T-helper 1 cell (primary cell): ENCODE measurements at places on chromosomes 7 and 10.
A peak's percentile ranks its signal among the peaks of the same experiment; 100 is the strongest.

DNA sequence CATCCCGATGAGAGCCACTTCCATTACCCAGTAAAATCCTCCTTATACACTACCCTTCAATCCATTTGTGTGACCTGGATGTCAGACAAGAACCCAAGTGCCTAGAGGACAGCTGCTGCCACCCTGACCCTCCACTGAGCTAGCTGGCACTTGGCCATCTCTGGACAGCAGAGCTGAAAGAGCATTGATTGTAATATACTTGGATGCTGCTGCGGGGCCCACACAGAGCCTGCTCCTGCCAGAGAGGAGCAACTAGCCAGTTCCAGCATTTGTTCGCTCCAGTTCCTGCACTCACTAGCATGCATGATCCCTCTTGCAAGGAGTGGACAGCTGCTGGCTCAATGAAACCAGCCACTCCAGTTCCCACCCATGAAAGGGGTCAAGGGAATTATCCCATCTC, 8.4 kb upstream of the TMEM254 start:
- DNase-seq = no peak

DNA sequence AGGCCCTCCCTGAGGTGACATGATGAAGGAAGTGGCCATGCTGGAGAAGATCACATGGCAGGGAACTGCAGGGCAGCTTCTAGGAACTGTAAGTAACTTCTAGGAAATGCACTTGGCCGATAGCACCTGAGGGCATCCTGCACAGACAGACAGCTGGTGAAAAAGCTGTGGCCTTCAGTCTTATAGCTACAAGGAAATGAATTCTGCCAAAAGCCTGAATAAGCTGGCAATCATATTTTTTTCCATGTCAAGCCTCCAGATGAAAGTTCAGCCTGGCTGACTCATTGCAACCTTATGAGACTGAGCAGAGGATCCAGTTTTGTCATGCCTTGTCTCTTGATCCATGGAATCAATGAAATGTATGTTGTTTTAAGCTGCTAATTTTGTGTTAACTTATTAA, 91.1 kb upstream of the CACNA2D1 start:
- no peak for DNase-seq

DNA sequence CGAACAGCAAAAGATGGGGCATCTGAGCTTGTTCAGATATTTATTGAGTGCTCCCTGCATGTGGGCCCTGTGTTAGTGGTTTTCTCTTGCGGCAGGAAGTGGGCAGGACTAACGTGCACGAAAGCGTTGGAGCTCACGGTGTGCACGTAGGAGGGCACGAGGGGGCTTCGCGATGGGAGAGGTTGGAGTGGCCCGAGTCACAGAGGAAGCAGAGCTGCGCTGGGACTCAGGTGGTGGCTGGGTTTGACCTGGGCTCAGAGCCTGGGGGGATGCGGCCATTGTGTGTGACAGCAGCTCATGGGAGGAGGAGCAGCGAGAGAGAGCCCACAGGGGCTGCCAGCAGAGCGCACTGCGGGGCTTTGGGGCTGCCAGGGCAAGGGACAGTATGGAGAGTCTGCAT, 7.7 kb downstream of the ZSCAN25 start:
- peak; percentile 33 for DNase-seq

DNA sequence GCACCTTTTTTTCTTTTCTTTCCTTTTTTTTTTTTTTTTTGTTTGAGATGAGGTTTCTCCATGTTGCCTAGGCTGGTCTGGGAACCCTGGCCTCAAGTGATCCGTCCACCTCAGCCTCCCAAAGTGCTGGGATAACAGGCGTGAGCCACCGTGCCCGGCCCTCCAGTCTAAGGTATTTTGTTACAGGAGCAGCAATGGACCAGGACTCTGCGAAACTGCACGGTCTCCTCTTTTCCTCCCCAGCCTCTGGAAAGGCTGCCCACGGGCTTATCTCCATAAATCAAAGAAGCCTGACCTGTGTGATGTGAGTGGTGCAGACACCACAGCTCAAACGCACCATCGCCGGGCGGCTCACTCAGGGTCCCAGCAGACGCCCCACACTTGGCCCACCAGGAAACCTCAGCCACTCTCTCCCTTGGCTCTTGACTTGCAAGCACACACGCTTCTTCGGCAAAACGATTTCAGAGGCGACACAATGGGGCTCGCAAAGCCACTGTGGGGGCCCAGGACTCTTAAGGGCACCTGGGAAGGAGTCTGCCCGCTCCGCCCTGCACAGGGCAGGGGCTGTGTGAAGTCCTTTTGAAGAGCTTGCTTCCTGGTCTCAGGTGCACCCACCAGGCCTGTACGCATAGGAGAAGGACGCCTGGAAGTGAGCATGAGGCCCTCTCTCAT, 20.6 kb downstream of the WDR86 start:
- no peak for DNase-seq

GRCh38 chr10:127500127-127500526, 49.0 kb upstream of the NPS start:
- no peak for DNase-seq

DNA sequence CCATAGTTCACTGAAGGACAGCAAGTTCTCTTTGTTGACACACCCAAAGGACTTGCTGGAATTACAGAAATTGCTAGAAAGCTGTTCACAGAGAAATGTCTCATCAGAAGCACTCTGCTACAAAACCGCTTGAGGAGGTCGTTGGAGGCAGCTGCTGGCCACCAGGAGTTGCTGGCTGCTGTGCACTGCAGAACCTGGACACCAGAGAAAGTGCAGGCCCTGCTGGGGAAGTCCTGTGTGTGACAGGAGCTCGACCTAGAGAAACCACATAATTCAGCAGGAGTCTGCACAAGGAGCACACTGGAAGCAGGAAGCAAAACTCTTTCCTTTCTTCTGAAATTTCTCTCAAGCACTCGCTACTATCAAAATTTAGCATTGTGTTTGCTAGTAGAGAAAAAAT, 461.5 kb upstream of the GHITM start:
- no peak for DNase-seq

- DNase-seq = no peak
Measured at GRCh38 chr10:7035126-7035761, 375.6 kb downstream of the SFMBT2 start.

DNA sequence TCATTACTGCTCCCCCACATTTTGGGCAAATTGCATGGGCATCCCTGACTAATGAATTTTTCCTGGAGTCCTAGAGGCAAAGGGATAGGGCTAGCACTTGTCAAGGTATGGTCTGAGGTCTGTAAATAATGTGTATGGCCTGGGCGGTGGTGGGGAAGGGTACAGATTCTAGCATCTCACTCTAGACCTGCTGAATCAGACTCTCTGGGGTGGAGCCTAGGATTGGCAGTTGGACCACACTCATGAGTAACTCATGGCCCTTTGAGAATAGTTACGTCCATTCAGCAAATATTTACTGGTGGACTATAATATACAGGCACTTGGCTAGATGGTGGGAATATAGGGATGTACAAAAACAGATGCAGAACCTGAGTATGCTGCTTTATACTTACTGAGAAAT, 118.0 kb downstream of the CELF2 start:
- no peak for DNase-seq

DNA sequence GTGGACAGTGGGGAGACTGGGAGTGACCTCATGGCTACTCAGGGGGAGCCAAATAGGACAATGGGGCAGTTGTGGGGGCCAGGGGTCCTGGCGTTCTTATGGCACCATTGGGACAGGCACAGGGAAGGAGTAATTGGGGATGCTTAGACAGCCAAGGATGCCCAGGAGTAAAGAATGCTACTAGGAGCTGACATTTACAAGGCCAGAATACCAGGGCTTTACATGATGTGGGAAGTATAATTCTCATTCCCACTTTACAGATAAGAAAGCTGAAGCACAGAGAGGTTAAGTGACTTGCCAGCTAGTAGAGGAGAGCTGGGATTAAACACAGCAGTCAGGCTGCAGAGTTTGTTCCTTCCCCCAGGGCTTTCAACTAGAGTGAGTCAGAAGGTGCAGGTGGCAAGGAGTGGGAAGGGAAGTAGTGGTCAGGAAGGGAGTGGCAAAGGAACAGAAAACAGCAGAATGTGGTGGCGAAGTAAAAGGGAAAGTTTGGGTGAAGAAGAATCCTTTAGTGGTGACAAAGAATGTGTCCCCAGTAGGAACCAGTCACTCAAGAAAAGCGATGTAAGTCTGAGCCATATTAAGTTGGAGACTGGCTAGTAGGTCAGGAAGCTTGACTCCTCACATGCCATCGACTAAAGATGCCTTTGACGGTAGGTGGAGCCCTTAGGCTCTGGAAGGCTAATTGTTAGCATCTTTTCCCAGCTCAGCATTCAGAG, 32.8 kb downstream of the CPVL start:
- no peak for DNase-seq

GRCh38 chr10:84267503-84268126, 22.8 kb downstream of the RGR start:
- DNase-seq = peak; percentile 76

DNA sequence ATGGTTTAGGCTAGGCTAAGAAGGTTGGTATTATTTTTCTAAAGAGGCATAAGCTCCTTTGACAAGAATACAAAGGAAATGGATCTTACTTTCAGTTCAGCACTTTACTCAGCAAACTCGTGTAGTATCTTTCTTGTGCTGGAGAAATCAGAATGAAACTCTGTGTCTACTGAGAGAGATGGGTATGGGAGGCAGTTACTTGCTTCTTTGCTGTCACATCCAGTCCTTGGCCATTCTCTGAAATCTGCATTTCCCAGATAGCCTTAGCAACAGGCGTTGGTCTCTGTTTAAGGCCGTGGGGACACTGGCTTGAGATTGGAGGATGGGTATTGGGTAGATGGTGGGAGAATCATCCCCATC, 180.5 kb downstream of the NRP1 start:
- no peak for DNase-seq

DNA sequence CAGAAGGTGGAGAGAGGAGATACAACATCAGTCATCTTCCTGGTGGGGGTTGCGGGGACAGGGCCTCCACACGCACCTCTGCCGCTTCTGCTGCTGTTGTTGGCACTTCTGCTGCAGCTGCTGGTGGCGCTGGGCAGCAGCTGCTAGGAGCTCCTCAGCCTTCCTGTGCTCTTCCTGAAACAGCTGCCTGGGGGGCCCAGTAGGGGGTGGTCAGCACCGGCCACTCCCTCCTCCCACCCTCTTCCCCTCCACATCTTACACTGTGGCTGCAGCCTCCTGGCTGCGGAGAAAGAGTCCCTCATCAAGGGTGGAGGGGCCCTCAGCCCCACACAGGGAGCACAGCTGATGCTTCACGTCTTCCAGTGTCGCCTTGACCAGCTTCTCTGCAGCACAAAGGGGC, 9.9 kb downstream of the SYCE1 start:
- DNase-seq = no peak

- DNase-seq = no peak
Measured at GRCh38 chr10:24974976-24975375, 22.6 kb upstream of the PRTFDC1 start.

GRCh38 chr7:28298870-28299518, 113.3 kb upstream of the CREB5 start:
- DNase-seq = no peak

DNA sequence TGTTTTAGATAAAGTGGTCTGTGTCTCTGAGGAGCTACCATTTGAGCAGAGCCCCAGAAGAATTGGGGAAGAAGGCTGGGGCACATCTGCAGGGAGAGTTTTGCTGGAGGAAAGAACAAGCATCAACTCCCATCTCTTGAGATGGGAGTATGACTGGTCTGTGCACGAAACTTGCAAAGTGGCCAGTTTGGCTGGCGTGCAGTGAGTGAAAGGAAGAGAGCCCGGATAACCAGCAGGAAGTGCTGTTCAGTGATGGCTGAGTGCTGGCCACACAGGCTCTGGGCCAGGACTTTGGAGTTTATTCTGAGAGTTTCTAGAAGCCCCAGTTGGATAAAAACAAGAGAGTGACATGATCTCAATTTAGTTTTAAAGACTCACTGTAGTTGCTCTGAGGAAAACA, 34.4 kb upstream of the SVIL start:
- DNase-seq = no peak

DNA sequence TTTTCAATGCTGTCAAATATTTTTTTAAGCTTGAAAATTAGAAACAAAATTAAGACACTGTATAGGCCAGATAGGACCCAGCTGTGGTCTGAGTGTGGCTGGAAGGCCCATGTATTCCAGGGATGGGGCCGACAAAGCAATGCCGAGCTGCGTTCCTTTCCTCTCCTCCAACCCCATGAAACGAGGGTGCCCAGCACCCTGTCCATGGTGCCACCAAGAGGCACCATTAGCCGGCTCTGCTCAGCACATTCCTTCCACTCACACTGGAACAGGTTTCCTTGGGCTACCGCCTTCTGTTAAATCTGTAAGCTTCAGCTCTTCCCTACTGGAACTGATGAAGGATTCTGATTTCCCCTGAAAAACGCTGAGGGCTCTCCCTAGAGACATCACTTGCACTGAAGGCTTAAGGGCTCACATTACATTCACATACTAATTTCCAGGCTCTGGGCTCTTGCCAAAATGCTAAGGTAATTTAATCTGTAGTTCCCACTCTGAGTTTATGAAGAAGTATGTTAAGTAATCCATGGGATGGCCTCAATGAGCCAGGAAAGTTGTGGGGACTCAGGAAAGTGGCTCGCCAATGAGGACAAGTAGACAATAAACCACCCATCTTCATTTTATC, 73.7 kb upstream of the CAMK2B start:
- DNase-seq = no peak

DNA sequence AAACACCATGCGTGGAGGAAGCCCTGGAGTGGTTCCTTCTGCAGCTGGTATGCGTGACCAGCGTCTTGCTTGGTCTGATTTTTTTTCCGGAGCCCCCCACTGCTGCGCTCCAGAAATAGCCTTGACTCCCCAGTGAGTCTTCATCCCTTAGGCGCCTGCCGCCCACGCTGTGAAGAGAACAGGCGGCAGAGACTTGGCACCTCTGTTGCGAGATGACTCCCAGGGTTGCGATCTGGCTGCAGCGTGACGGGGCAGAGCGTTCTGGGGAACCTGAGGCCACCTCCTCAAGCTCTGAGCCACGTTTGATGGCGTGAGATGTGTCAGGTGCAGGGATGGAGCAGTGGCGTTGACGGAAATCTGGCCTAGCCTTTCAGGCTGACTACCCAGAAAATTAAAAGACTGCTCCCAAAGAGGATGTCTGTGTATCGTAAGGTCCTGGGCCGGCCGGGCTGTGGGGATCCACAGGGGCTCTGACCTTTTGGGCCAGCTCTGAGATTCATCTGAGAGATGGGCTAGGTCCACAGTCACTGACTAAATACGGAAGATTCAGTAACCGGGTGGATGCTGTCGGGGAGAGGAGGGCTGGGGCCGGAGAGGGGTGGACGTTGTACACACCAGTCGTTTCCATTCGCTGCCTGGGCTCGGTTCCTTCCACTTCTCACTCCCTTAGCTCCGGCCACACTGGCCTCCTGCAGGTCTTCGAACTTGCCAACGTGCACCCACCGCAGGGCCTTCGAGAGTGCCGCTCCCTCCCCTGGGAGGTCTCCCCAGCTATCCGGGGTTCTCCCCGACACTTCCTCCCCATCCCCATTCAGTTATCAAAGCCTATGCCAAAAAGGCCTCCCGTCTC, 33.8 kb downstream of the PFKFB3 start:
- DNase-seq = no peak

DNA sequence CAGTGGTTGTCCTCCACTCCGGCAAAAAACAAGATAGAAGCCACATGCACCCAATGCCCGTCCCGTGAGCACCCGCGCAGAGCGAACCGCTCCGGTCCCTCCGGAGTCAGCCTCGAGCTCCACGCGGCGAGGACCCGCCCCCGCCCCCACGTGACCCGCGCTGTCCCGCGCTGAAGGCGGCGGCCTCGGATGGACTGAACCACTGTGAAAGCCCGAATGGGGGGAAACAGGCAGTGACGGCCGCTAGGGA, 766 bp upstream of the EIF3B start:
- peak; percentile 88 for DNase-seq

GRCh38 chr7:158828133-158829020, 932 bp downstream of the ESYT2 start:
- DNase-seq = peak; percentile 17

GRCh38 chr7:94195813-94196212, 191.7 kb upstream of the BET1 start:
- DNase-seq = no peak

GRCh38 chr10:129658376-129659072, 191.5 kb downstream of the MGMT start:
- no peak for DNase-seq
